ENCODE measurements at places on chromosomes 7 and 10.

GRCh38 chr7:39461263-39461820, 104.9 kb upstream of the YAE1 start:
- no peak for DNase-seq

GRCh38 chr10:61588770-61589211, 73.9 kb upstream of the CABCOCO1 start:
- DNase-seq: no peak

DNA sequence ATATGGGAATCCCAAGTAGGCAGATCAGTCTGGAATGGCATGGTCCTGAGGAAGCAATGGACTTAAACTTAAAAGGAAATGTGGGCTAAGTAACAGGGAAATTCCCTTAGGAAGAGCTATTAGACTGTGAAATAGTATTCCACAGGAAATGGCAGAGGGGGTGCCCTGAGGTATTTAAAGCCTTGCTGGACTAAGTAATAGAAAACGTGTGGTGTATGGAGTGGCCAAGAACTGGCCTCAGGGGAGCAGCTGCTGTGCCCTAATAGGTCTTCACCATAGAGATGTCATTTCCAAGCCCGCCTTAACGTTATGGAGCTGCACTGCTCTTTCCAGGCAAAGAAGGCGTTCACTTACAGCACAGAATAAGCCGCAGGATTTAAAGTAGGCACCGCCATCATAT, 365.2 kb upstream of the ZMIZ1 start:
- DNase-seq: no peak

- DNase-seq: peak; percentile 31
Observed at GRCh38 chr7:73811760-73812168, 19.0 kb upstream of the CLDN4 start.

DNA sequence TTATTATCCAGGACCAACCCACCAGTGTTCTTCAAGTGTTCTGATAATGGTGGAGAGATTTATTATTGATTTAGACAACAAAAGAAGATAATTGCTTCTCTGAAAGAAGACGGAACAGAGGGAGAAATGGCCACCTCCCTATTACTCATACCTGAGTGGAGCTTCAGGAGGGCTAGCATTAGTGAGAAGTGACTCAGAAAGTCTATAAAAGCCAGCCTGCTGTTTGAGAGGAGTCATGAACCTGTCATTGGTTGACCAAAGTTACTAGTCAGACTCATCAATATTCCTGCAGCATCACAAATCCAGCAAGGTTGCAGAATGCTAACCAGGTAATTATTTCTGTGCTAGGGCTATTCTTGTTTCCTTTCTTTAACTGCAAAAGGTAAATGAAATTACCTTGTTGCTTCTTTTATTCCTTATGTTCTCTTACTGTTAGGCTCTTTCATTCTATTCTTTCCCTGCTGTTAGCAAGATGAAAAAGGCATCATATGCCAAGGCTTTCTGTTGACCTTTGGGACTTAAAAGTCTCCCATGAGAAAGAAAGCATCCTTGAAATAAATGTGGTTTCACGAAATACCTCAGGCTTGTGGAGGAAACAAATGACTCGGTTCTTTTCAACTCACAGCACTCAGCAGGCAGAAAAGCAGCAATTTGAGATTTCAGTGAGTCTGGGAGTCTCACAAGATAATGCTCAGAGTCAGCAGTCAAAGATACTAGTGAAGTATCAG, 256.4 kb upstream of the PHYHIPL start:
- DNase-seq: no peak

- no peak for DNase-seq
Observed at GRCh38 chr7:134359787-134360432, 43.2 kb upstream of the SLC35B4 start.

DNA sequence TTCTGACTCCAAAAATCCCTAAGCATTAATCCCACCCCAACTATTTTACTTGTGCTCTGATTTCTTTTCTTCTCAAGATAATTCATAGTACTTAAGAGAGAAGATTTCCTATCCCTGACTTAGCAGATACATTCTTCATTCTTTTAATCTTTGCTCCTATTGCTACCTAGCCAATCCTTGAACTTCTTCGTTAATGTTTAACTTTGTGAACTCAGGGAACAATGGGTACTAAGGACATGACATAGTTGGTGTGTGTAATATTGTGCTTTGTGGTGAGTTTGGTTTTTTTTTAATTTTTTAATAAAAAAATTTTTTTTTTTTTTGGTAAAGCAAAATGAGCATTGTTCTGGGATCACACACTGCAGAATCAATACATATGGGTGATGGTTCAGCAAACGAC, 166.2 kb downstream of the CHCHD3 start:
- no peak for DNase-seq

DNA sequence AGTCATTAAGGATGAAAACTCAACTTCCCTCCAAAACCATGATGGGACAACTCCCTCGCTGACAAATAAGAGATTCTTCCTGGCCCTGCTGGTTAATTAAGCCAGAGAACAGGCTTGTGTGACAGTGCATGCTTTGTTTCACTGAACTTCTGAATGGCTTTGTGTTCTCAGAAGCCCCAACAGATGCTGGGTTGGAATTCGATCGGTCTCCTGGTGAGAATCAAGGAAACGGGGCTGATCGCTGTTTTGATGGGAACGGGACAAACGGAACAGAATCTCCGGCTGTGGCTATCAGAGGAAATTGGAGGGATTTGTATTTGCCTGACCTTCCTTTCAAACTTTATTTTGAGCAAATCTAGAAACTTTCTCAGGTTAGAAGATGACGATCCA, 145.0 kb downstream of the RNF216 start:
- no peak for DNase-seq

GRCh38 chr7:103664577-103664976, 218.6 kb upstream of the SLC26A5 start:
- DNase-seq: no peak

DNA sequence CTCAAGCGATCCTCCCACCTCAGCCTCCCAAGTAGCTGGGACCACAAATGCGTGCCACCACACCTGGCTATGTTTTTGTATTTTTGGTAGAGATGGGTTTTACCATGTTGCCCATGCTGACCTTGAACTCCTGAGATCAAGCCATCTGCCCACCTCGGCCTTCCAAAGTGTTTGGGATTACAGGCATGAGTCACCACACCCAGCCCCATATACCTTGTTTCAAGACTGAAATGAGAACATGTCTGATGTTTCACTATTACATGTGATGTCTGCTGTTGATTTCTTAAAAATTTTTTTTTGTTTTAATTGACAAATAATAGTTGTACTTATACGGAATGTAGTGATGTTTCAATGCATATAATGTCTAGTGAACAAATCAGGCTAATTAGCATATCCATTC, 14.5 kb downstream of the KLHL7 start:
- no peak for DNase-seq

DNA sequence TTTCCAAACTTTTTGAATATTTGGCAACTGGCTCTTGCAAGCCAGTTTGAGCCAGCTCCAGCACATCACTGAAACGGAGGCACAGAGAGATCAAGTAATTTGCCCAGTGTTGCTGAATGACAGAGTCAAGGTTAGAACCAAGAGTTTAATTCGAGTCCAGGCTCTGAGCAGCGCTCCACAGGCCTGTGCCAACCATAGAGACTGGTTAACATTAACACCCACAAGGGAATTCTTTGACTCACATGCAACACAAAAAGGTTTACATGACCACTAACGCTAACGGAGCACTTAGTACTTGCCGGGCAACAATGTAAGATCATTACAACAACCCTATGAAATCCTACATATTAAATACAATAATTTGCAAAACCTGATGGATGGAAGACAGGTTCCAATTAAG, 1.5 kb downstream of the RGS10 start:
- DNase-seq: no peak

- DNase-seq: no peak
Observed at GRCh38 chr10:34936061-34936460, 121.0 kb upstream of the PARD3 start.
